Activated CD8-positive, alpha-beta memory T cell treated with anti-CD3 and anti-CD28 coated beads for 4 hours (primary cell): ENCODE measurements at places on chromosomes 6 and 20.

- no peak for DNase-seq
Observed at GRCh38 chr20:62760856-62761758, 35.2 kb upstream of the MRGBP start.

- no peak for DNase-seq
Observed at GRCh38 chr20:38947931-38948362, 14.2 kb upstream of the DHX35 start.

- DNase-seq: no peak
Observed at GRCh38 chr6:100664274-100665040, 199.7 kb upstream of the SIM1 start.

DNA sequence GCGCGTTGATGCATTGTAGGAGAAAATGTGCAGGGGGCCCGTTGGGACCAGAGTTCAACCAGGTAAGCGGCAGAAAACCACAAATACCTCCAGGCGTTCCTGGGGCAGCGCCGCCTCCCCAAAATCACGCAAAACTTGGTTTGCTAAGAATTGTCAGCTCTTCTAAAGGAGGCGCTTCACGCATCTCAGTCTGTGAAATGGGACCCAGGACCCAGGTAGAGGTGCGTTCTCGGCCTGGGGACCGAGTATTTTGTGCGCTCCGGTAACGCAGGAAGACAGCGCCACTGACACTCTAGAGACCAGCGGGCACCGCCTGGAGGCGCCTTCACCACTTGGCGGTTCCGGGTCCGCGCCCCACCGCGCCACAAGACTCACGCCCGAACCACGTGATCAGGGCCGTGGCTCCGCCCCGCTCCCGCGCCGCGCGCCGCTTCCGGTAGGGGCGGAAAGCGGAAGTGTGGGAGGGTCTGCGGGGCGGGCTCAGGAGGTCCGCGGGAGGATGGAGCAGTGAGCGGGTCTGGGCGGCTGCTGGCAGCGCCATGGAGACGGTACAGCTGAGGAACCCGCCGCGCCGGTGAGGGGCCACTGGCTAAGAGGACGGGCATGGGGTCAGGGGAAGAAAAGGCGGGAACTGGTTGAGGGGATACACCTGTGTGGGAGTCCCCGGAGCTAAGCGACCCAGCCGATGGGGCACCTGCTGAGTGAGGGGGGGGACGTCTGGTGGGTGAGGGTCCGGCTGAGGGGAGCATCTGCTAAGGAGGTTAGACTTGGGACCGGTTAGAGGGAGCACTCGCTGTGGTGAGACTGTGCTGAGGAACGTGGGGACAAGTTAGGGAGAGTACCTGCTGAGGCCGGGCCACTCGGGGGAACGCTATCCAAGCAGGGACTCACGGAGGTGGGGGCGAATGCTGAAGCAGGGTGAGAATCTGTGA lies at the start of gene STK4:
TSS of gene STK4 (plus strand) at position 483 of the 932 bp plus-strand sequence. CDS start at position 540, 57 bp downstream.
- DNase-seq: peak; percentile 90

DNA sequence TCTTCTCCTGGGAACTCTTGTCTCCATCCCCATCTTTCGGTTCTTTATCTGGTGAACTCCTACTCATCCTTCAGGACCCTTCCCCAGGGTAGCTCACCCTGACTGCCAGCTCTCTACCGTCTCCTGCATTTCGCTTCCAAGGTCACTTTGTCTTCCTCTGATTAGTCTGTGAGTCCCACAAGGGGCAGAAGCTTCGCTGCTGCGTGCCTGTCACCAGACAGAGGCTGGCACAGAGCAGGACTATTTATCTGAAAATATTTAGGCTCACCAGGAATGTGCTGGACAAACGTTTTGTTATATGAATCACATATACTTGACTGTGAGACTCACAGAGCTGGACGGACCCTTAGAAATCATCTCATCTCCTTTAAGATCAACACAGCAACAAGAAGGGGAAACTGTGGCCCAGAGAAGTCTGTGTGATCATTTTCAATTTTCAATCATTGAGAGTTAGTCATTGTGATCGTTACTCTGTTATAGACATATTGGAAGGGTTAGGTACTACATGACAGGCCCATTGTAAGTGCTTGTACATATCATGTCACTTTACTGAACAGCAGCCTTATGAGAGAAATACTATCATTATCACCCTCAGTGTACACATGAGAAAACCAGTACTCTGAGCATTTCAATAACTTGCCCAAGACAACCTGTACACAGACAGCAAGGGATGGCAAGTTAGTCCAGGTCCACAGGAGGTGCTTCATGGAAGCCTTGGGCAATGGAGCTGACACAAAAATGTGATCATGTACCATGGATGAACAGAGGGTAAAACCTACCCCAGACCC lies 51.4 kb downstream of the JPH2 start:
- no peak for DNase-seq
